ENCODE measurements at places on chromosomes 5 and 9.
A peak's percentile ranks its signal among the peaks of the same experiment; 100 is the strongest.

DNA sequence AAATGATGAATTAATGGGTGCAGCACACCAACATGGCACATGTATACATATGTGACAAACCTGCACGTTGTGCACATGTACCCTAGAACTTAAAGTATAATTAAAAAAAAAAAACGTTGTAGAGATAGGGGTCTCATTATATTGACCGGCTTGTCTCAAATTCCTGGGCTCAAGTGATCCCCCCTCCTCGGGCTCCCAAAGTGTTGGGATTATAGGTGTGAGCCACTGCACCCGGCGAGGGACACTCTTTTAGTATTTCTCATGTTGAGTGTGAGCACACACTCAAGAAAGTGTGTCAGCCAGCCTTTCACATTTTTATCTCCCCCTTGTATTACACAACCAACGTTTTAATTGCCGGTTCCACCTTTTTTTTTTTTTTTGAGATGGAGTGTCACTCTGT is 87.7 kb upstream of the SPIN1 start:
- no peak for DNase-seq

- DNase-seq: no peak
These were observed 35.3 kb upstream of the SMIM23 start for GRCh38 chr5:171750311-171750788.

DNA sequence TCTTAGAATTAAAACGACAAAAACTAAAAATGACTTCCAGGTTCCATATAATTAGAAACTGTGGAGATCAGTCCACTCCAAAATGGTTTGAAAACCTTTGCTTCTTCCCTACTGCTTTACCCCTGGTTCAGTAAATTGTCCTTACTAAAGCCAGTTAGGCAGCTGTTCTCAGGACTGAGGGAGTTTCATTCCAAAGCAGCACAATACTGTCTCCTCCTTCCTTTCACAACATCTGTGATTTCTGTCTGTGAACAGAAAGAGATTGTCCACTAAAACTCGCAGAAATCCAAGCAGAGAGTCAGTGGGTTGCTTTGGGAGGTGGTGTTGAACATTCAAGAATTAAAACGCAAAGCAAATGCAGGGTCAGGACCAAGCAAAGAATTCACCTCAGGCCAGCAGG is 740.8 kb upstream of the ZNF608 start:
- no peak for DNase-seq

DNA sequence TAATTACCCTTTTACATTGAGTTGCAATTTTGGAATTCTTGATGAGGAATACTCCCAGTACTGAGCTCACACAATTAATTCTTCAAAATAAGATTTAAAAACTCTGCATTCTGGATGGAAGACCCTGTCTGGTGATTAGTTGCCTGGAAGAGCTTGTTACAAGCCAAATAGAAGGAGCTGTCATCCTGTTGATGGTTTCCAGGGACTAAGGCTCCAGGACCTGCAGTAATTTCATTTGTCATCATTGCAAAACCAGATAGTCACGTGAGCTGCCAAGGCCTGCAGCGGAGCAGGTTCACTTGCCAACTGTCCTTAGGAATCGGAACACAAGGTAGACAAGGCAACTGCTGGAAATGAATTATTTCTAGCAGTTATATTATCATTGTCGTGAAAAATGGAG is 597.7 kb downstream of the CCDC171 start:
- no peak for DNase-seq

GRCh38 chr9:126301985-126302603 is 24.5 kb upstream of the MVB12B start:
- peak; percentile 27 for DNase-seq

DNA sequence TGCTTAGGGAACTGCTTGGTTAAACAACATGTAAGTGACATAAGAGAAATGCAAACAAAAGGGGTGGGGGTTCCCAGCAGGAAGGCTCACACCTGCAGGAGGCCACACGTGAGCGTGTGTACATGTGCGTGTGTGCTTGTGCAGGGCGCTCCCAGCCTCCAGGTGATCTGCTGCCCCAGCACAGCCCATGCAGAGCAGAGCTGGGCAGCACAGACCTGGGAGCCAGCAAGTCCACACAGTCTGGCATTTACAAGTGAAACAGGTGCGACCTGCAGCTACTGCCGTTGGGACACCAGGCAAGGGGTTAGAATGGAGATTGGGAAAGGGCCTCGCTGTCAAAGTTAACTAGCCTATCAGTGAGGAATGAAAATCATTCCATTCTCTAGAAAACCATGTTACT is 41.8 kb downstream of the GRAMD2B start:
- DNase-seq: no peak

- no peak for DNase-seq
These were observed 77.3 kb upstream of the SLC1A3 start for GRCh38 chr5:36529142-36529541.

DNA sequence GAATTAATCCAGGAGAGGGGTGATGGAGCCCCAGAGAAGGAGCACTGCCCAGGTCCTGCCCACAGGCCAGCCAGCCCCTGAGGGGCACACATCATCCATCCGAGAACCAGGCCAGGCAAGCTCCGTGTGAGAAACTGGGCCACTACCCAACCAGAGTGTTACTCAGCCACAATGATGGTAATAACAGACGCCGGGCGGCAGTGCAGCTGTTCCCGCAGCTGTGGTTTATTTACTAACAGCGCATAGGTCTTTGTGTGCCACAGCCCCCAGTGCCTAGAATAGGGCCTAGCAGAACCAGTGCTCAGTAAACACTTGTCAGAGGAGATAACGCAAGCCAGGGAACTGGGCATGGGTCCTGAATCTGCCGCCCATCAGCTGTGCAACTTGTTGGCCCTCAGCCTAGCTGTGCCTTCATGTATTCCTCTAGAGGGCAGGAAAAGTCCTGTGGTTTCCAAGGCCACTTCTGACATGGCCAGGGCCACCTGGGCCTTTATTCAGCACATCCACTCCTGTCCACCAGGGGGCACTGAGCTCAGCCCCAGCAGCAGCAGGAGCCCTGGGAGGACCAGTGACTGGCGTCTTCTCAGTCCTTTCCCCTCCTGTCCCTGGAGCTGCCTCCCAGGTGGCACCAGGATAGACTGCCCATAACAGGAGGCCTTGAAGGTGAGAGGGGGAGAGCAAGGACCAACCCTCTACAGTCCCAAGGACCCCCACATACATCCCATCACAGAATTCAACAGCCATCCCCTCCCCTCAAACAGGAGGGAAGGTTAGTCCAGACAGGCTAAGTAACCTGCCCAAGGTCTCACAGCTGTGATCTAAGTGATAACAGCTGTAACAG is 2.1 kb downstream of the MXD3 start:
- peak; percentile 20 for DNase-seq

- no peak for DNase-seq
These were observed 69.1 kb upstream of the RICTOR start for GRCh38 chr5:39143151-39143860.

GRCh38 chr9:135196474-135196873 is 109.0 kb downstream of the OLFM1 start:
- no peak for DNase-seq

GRCh38 chr5:55853818-55854217 is 2.7 kb downstream of the IL31RA start:
- DNase-seq: no peak

GRCh38 chr9:128792134-128792533 is 5.1 kb downstream of the TBC1D13 start:
- no peak for DNase-seq

GRCh38 chr5:177333420-177334154 is 17.9 kb downstream of the LMAN2 start:
- no peak for DNase-seq

GRCh38 chr5:92337772-92338234 is 954.7 kb upstream of the ARRDC3 start:
- no peak for DNase-seq

DNA sequence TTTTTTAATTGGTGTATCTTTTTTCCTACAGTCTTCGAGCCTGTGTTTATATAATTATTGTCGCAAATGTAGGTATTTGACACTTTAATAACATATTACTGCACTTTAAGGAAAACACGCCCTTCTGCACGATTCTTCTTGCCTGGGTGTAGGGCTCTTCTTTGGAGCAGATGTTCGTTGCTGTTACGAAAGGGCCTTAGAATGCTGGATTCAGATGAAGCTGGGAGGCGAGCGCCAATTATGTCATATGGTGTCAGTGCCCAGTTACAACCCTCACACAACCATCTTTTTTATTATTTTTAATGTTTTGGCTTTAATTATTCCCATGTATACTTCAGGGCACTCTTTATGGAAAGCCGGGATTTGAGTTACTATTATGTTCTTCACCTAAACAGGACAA is 553.0 kb downstream of the EBF1 start:
- DNase-seq: no peak

DNA sequence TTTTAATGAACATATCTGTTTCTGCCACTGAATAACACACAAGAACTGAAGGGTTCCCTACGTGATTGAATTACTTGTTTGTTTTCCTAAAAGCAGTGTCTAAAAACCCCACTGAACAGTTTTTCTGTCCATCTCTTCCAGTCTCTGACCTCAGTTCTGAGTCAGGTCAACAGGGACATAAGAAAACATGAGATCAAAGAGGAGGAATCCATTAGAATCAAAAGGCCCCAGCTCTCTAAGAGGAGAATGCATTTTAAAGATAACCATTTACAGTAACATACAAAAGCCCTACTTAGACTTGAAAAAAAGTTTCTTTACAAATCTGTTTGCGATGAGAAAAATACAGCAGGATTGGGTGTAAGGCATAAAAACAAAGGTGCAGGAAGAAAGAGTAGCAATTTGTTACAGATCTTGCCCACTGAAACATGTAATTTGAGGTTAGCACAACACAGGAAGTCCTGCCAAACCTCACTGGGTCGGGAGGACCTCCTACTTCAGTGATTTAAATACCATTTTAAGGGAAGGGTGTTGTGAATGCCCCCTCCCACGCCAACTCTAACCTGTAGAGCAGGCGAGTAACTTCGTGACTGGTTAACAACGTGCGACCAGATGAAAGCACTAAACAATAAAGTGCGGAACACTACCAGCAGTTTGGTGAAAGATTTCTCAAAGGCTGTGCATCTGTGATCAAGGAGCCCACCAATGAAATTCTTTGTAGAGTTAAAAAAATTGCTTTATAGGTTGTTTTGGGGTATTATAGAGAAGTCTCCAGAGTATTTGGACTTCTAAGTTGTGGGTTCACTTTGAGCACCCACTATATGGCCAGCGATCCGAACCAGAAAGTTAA is 1.3 kb downstream of the QSOX2 start:
- DNase-seq: no peak

DNA sequence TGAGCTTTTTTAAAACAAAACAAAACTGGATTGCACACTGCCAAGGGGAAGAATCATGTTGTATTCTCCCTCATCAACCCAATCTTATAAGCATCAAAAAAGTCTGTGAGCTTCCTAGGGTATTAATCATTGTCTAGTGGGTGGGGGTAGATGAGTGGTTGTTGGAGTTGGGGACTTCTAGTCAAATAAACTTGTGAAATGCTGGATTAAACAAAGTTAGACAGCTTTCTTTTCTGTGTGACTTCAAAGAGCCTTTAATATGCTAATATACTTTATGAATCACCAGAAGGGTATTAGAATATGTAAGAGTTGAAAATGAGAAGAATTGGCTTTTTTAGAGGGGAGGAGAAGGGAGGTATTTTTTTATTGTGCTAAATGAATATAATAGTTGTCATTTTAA is 87.7 kb downstream of the GALNT10 start:
- DNase-seq: no peak

- peak; percentile 40 for DNase-seq
These were observed 572 bp downstream of the NR4A3 start for GRCh38 chr9:99822109-99822805.

GRCh38 chr5:179824745-179825112 is 4.0 kb downstream of the SQSTM1 start:
- no peak for DNase-seq

- DNase-seq: peak; percentile 39
These were observed 534 bp downstream of the ERP44 start for GRCh38 chr9:100098046-100098886.

GRCh38 chr5:179738742-179739141 is 6.1 kb downstream of the MAML1 start:
- no peak for DNase-seq

DNA sequence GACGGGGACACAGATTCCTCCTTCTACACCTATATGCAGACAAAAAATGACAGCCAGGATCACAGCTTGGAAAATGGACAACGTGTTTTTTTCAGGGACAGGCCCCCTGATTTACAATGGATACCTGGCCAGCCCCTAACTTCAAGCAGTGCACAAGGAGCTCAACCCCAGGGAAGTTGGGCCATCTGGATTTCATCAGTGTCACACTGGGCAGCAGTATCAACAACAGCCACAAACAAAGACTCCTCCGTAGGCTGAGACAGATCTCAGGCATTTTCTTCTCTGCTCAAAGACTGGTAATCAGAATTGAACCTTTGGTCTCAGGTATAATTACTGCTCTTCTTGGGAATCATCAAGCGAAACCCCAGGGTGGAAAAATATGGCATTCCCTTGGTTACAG is 374.0 kb downstream of the ZNF608 start:
- DNase-seq: no peak

- DNase-seq: no peak
These were observed 218.5 kb downstream of the TAF11L14 start for GRCh38 chr5:17852740-17853139.

DNA sequence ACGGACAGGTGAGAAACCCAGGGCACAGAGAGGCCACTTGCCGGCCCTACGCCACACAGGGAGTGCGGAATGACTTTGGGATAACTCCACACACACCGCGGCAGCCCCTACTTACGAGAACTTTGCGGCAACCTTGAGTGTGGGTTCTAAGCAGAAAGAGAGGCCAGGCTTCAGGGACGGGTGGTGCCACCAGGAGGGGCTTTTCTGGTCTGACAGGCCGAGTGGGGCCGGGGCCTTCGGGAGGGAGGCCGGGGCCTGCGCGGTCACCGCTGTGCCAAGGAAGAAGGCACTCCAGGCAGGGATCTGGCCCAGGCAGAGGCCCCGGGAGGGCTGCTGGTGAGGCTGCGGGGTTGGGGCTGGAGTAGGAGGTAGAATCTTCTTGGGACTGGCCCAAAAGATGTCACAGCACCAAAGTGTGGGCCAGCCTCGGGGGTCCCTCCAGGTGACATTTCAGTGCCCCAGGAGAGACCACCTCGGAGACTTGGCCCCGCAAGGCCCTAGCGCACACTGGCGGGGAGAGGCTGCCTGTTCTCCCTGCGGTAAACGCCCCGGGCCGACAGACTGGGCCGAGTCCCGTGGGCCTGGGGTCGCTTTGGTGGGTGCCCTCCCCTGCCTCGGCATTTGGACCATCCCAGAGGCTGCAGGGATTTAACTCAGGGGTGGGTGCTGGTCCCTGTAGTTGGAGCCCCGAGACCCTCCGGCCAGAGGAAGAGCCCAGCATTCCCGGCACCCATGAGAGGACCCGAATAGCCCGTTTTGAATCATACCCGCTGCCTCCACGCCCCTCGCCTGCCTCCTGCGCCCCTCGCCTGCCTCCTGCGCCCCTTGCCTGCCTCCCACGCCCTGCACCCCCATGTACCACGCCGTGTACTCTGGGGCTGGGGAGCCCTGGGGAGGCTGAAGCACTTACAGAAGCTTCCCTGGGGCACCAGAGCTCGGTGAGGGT is 9.0 kb upstream of the RNU6ATAC start:
- DNase-seq: no peak

- no peak for DNase-seq
These were observed 56.8 kb downstream of the PTPN3 start for GRCh38 chr9:109441296-109441695.

All from NCI-H1694 treated with DMSO at 0.1 percent for 48 hours (cell line).